ENCODE measurements at places on chromosomes 2 and 18. TPM values are rescaled to one million over a fixed set of nuclear protein-coding genes. Genes with fewer than 3 reads are reported as not detected.

DNA sequence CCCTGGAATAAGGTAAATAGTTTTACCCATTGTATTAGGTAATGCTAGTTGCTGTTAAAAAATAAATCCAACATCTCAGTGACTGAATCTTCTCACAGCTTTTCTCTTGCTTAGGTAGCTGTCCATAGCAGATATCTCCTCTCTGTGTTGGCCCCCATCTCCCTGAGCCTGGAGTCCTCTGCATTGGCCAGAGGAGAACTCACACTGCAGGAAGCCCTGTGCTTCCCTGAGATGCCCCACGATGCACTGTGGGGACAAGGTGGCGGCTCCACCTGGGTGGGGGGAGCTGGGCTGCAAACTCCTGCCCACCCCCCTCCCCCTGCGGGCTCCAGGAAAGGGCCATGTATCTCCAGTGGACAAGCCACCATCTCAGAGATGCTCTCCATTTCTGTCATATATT lies 80.4 kb upstream of the SALL3 start:
- H3K27ac ChIP-seq: no peak overlapping the region
- H3K36me3 ChIP-seq: no peaks in the 10 kb centered on the region
- H3K27me3 ChIP-seq: peaks cover 7% of the 10 kb centered on the region
- H3K4me3 ChIP-seq: no peak overlapping the region
- DNase-seq: no peak

GTF2A1L gene
- total RNA-seq: not detected

DNA sequence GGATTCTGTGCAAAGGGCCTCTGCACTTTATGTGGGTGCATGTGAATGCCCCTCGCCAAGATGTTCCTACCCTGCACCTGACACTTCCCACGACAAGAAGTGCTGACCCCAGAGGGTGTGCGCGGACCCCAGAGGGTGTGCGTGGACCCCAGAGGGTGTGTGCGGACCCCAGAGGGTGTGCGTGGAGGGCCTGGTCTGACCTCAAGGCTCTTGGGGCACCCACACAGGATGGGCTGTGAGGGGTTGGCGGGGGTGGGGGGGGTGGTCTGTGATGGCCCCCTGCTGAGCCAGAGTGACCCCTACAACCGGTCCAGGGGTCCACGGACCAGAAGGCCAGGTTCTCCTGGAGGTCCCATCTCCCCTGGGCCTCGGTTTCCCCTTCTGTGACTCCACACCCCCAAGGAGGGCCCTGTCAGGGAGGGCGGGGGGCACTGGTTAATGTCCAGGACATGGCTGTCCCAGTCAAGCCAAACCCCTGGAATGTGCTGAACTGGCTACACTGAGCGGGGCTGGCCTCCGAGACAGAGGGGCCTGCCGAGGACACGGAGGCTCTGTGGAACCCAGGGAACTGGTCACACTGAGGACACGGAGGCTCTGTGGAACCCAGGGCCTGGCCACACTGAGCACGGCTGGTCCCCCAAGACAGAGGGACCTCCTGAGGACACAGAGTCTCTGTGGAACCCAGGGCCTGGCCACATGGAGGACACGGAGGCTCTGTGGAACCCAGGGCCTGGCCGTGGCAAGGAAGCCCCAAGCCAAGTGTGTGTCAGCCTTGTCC lies 3.1 kb downstream of the NEU4 start:
- peaks cover 4% of the 10 kb centered on the region for H3K27me3 ChIP-seq
- no peak overlapping the region for H3K27ac ChIP-seq
- no peak overlapping the region for H3K4me3 ChIP-seq
- no peaks in the 10 kb centered on the region for H3K36me3 ChIP-seq
- peaks cover 3% of the 10 kb centered on the region for H3K4me1 ChIP-seq

GRCh38 chr2:16058256-16058655 lies 117.9 kb downstream of the MYCN start:
- no peaks in the 10 kb centered on the region for H3K4me1 ChIP-seq
- no peaks in the 10 kb centered on the region for H3K27me3 ChIP-seq
- no peaks in the 10 kb centered on the region for H3K36me3 ChIP-seq
- DNase-seq: no peak
- H3K27ac ChIP-seq: no peak overlapping the region
- H3K4me3 ChIP-seq: no peak overlapping the region

SPOPL gene
- total RNA-seq: 10.6 TPM

GRCh38 chr2:190587106-190587505 lies 52.6 kb upstream of the NEMP2 start:
- DNase-seq: no peak
- H3K27me3 ChIP-seq: no peaks in the 10 kb centered on the region
- no peak overlapping the region for H3K27ac ChIP-seq
- H3K4me1 ChIP-seq: peaks cover 4% of the 10 kb centered on the region
